ENCODE measurements at places on chromosomes 1 and 21. TPM values are rescaled to one million over a fixed set of nuclear protein-coding genes. Genes with fewer than 3 reads are reported as not detected.

The DYNLT4 gene
- 0.09 TPM for polyA plus RNA-seq

The OR2L3 gene
- not detected for polyA plus RNA-seq

The SERPINC1 gene
- polyA plus RNA-seq, result 0.43 TPM

The RAB25 gene
- 43.1 TPM for polyA plus RNA-seq

The CACHD1 gene
- 12.9 TPM for polyA plus RNA-seq

The ERG gene
- polyA plus RNA-seq, result 5.8 TPM

The HSD3B2 gene
- 0.80 TPM for polyA plus RNA-seq

The CLCA4 gene
- polyA plus RNA-seq, result 0.59 TPM

The TSACC gene
- 0.27 TPM for polyA plus RNA-seq

The CD164L2 gene
- polyA plus RNA-seq, result 2.4 TPM

The AUNIP gene
- polyA plus RNA-seq, result 0.59 TPM

The ODR4 gene
- polyA plus RNA-seq, result 15.2 TPM

The DIRAS3 gene
- polyA plus RNA-seq, result 7.3 TPM

The TPTE gene
- polyA plus RNA-seq, result not detected
